ENCODE measurements at places on chromosomes 5 and 9.

DNA sequence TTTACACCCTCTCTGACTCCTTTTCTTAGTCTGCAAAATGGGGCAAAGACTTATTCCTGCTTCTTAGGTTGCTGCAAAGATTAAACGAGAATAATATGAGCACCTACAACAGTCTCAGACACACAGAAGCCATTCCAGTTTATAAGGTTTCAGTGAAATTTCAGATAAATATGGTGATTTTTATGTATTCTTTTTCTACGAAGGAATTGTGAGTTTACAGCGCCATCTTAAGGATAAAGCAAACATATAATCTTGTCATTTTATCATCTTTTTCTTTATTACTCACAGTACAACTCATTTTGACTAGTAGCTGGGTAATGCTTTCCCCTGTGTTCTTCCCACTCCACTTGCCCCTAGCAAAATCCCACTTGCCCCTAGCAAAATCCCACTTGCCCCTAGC lies 29.2 kb upstream of the SMC5 start:
- DNase-seq, result no peak

DNA sequence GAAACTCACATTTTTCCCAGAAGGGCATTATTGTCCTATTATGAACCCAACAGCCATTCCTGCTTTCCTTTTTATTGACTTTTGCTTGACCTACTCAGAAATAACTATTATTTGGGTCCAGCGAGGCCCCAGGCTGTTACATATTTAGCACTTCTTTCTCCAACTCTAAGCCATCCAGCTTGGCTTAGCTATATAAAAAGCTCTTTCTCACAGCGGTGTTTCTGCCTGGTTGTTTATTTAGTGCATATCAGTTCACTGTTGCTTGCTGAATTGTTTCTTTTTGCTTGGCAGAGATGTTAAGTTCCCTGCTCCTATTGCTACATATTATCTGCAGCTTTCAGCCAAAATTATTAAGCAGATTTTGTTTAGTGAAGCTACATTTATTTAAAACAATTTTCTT lies 1156.8 kb upstream of the SEMA6A start:
- no peak for DNase-seq

DNA sequence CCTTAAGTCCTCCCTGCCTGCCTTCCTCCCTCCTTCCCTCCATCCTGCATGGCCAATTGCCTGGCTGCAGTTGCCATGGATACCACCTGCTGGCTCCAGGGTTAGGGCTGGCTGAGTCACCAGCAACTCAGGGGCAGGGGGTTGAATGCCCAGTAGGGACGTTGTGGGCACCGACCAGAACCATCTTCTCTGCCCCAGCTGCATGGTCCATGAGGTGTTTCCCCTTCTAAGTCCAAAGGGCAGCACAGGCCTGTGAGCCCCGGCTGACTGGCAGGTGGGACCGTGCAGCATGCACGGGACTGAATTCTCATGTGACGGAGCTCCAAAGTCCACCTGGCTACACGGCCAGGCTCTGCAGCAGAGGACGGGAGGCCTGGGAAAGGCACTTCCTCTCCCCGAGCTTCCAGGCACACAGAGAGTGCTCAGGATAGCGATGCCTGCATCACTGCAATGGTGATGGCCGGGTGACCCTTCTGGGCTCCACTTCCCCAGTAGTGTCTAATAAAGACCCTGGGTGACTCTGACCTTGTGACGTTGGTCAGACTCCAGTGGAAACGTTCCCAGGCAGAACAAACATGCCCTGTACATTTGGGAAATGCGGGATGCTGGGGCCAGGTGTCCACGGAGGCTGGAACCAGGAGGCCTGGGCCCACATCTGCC lies 5.7 kb downstream of the ASS1 start:
- no peak for DNase-seq

- DNase-seq, result no peak
Measured at GRCh38 chr5:1468247-1468612, 23.0 kb upstream of the SLC6A3 start.

DNA sequence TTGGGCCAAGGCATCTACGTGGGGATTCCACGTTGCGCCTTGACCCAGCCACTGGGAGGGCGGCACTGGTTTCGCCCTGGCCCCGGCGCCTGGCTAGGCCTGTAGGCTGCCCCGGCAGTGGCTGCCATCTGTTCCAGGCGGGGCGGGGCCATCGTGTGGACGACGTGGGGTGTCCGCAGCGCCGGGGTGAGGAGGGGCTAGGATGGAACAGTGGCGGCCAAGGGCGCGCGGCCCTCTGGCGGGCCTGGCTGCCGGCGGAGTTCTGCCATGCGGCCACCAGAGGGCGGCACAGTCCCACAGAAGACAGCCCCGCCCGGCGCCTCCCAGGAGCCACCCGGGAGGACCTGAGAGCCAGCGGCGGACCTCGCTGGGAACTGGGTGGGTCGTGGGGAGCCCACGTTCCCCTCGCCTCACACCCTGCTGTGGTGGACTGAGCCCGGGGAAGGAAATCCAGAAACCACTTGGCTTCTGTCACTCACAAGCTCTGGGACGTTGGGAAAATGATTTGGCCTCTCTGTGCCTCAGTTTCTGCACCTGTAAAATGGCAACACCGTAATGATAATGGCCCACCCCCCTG lies 22.6 kb upstream of the RAPGEF1 start:
- no peak for DNase-seq

GRCh38 chr9:114258866-114259797 lies 63.8 kb upstream of the ORM1 start:
- no peak for DNase-seq

DNA sequence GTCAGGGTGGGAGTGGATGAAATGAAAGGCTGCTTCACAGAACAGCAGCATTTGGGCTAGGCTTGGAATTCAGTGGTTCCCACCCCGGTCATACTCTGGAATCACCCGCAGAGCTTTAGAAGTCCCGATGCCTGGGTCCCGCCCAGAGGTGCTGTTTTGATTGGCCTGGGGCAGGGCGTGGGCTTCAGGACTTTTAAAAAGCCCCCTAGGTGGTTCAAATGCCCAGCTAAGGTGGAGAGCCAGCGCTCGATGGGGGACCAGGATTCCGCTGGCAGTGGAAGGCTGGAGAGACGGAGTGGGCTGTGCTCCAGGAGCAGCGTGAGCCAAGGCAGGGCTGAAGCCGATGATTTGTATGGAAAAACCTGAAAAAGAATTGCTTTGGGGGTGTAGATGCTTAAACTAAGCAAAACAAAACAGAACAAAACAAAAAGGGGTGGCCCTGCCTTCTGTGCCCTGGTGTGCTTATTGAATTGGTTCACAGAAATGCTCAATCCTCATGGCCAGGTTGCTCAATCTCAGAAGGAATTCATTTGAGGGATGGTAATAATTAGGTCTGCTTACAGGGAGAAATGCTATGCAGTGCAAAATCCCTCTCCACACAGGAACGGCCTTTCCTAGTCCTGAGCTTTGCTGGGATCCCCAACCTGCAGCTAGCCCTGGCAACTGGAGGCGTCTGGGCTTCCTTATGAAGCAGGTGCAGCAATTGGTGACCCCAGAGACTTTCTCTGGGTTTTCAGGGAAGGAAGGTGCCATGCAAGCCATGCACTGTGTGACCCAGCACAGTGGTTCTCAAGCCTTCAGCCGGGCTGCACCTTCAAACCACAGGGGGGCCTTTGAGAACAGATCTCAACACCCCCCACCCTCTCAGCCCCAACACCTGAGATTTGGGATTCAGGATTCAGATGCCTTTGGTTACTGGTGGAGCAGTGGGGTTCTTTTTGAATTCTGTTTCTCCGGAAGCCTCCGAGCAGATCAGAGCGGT lies 174.0 kb upstream of the ZNF618 start:
- no peak for DNase-seq

DNA sequence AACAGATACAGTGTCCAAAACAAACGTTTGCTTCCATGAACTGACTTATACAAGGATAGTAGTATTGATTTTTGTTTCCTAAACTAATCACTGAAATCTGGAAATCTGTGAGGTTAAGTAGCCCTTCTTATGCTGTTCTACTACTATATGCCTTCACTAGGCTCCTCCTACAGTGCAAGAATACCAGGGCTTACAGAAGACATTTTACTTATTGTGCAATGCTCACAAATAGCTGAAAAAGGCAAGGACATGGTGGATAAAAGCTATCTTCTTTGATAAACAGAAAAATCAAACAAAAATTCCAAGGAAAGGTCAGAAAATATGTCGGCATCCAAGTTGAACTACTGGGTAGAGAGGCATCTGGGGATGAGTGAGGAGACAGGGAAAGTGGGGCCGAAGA lies 61.9 kb downstream of the OXCT1 start:
- no peak for DNase-seq

DNA sequence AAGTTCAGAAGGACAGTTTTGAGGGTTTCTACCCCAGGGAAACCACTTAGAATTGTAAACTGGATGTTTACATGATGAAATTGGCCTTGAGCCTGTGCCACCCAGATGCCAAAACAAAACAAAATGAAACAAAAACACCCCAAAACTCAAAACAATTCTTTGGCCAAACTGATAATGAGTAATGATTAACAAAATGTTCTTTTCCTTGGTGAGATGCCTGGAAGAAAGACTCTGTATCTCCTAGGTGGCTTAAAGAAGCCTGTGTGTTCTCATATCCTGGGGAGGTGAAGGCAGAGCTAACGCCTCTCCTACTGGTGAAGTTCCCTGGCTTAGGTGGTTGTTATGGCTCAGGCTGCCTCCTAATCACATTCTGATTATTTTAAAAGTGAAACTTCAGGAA lies 120.5 kb downstream of the NPR3 start:
- DNase-seq, result no peak

Measured in coronary artery (tissue), 2 donors.